Activated CD4-positive, alpha-beta memory T cell treated with anti-CD3 and anti-CD28 coated beads, Interleukin-2, amount 10 ng/mL, durations not matched to agents 7 days and 5 days (primary cell): ENCODE measurements at places on chromosomes 6 and 20. TPM values are rescaled to one million over a fixed set of nuclear protein-coding genes. Genes with fewer than 3 reads are reported as not detected.

The PRL gene
- not detected for total RNA-seq

The OR2B6 gene
- total RNA-seq = not detected

The RAET1G gene
- total RNA-seq = not detected

The NNAT gene
- total RNA-seq = not detected
